ENCODE measurements at places on chromosomes 2 and 18.

- no peak for DNase-seq
Observed at GRCh38 chr2:128395196-128395595, 76.5 kb upstream of the HS6ST1 start.

GRCh38 chr2:189406586-189407233 lies 34.6 kb upstream of the WDR75 start:
- no peak for DNase-seq

DNA sequence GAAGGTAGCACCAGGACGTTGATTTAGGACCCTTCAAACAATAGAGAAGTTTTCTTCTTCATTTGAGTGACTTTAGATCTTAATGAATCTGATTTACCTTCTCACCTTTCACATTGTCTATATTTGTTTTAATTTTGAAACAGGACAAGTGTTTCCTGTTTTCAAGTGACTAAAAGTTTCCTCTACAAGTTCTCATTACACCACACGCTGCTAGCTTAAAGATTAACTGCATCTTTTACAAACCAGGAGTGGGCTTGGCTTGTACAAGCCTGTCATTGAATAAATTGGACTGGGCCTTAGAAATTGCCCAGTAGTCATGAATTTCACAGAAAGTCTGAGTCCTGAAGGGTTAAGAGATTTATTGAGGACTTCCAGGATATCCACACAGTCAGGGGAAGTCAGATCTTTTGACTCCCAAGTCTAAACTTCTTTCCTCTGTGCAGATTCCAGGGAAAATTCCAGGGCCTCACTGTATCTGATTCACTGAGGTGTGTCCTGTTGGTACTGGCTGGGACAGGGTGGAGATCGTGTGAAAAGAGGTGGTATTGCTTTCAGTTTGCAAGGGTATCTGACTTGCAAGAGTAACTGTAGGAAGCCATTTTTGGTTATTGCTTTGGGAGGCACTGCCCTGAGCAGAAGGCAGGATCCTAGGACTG lies 3.4 kb downstream of the SGPP2 start:
- DNase-seq: peak; percentile 79

DNA sequence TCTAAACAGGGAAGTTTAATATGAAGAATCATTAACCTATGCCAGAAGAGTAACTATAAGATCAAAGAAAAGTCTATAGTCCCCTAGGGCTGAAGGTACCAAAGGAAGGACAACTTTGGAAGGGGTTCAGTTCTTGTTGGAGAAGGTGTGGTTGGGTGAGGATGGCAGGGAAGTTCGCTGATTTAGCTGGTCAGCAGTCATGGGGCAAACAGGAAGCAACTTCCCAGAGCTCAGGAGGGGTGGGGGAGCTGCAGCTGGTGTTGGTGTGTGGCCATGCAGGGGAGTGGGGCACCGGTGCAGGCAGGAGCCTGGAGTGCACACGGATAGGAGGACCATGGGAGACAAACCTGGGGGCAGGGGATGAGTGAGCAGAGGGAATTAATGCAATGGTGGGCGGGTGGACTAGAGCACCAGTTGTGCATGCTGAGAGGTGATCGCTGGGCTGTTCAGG lies 34.0 kb downstream of the FHOD3 start:
- no peak for DNase-seq

DNA sequence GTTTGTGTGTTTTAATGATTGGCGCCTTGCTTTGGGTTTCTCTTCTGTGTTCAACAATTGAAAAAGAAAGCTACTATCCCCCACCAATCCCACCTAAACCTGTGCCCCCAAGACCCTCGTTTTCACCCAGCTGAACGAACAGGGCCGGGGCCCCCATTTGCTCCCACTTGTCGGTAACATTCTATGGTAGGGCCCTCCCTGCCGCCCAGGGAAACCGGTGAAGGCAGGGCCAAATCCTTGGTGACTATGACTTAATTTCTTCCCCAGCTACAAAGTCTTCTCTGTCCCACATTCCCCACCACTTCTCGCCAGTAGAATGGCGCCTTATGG lies 598 bp upstream of the SNRNP200 start:
- DNase-seq: no peak

- DNase-seq: peak; percentile 39
Observed at GRCh38 chr2:110853516-110853915, 121.1 kb downstream of the ACOXL start.

GRCh38 chr2:97646977-97647376 lies 1.1 kb downstream of the COX5B start:
- DNase-seq: no peak

DNA sequence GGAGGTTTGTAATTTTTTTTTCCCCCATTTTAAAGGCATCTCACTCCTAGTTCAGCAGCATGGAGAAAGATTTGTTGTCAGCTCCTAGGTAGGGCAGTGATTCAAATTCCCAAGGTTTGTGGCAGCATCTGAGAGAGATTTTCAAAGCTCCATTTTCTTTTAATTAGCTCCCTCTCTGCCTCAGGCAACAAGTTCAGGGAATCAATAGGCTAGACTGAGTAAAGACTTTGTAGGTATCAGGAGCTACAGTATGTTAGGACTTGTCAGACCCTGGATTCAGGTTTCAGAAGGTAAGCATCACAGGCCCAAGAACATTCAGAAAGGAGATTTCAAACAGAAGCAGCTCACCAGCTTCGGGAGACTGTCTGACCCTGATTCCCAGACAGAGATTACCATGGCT lies 273.3 kb upstream of the ERBB4 start:
- no peak for DNase-seq

- DNase-seq: no peak
Observed at GRCh38 chr2:101386599-101387150, 628 bp downstream of the CREG2 start.
